Breast epithelium (tissue), 4 donors: ENCODE measurements at places on chromosomes 5 and 9.

DNA sequence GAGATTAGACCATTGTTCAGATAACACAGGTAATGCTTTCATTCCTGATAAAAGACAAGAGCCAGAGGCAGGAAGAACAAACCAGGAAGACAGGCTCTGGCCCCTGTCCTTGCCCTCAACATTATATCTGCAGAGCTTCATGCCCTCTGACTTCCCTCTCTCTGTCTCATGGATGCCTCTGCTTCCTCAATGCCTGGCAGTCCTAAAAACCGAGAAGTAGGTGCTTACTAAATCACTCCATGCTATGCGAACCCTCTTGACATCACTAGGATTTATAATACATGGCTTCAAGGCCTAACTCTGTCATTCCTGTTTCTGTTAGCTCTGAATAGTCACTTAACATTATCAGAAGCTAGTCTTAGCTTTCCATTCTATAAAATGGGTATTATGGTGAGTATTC is 117.8 kb downstream of the TLR4 start:
- no peak for DNase-seq

DNA sequence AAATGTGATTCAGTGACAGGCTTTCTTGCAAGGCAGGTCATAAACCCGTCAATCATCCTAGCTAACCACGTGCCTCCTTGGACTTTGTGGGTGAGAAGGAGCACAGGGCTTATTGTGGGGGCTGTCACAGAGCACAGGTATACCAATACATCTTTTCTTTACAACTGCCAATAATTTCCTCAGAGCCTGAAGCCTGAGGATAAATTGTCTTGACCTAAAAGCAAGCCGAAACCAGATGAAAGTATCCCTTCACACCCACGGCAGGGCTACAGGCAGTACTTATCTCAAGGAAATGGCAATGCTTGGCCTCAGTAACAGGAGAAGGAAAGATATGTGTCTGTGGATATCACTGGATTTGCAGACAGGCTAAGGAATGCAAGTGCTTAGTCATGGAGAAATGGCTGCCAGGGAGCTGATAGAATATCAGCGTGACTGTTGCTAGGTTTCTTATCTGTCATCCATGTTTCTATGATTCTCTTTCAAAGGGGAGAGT is 90.3 kb upstream of the ZNF366 start:
- DNase-seq, result no peak

DNA sequence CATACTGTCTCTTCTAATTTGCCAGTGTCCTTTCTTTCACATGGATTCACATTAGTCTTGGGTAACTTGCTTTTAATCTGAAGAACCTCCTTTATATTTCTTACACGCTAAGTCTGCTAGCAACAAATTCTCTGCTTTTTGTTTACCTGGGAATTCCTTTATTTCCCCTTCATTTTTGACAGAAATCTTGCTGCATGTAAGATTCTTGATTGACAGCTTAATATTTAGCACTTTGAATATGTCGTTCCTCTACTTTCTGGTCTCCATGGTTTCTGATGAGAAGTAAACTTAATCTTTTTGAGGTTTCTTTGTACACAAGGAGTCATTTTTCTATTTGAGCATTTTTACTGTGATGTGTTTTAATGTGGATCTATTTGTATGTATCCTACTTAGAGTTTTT is 6.2 kb upstream of the PTPDC1 start:
- DNase-seq, result no peak

- DNase-seq, result no peak
Measured at GRCh38 chr9:33153666-33154065, 13.5 kb downstream of the B4GALT1 start.
